Stimulated activated CD8-positive, alpha-beta memory T cell treated with anti-CD3 and anti-CD28 coated beads, Interleukin-4, amount 100 ng/mL, for 1 hour (primary cell): ENCODE measurements at places on chromosomes 6 and 20.

DNA sequence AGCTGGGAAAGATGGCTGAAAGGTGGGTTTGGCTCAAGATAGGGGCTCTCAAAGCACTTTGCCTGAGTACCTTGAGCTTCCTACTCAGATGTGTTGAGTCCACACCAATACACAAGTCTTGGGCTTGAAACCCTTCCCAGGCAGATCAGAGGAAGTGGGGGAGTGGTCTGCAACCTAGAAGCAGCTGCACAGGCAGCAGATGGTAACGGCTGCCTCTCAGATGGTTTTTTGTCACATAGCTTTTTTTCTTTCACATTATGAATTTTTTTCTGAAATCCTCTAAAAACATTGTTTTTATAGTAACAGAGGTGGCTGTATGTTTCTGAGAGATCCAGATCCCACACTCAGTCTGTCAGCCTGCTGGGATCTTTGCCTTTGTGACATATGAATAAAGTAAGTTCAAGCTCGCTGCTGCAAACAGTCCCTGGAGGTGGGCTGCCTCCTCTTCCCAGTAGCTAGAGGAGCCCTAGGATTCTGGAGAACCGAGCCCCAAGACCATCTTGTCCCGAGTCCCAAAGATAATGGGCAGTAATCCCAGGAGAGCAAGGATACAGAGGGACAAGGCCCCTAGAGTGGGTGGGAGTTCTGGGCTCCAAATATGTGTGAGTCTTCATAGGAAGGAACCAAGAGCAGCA, 97.1 kb upstream of the TOP1 start:
- no peak for DNase-seq

- no peak for DNase-seq
Observed at GRCh38 chr6:142172758-142173157, 25.7 kb downstream of the VTA1 start.

DNA sequence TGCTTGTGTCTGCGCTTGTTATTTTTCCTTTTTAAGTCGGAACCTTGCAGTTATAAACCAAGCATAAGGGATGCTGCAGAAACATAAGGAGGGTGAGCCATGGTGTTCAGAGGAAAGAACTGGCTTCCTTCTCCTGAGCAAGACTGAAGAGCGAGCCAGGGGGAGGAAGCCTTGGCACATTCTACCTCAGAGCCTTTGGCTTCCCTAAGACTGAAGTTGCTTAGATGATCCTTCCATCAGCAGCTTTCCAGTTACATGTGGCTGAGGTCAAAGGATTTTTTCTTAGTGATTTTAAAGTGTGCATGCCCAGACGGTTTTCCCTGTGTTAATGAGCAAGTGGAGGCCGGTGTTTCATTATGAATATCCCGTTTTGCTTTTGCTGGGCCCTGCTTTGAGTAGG, 363.8 kb downstream of the DOK5 start:
- DNase-seq, result no peak

DNA sequence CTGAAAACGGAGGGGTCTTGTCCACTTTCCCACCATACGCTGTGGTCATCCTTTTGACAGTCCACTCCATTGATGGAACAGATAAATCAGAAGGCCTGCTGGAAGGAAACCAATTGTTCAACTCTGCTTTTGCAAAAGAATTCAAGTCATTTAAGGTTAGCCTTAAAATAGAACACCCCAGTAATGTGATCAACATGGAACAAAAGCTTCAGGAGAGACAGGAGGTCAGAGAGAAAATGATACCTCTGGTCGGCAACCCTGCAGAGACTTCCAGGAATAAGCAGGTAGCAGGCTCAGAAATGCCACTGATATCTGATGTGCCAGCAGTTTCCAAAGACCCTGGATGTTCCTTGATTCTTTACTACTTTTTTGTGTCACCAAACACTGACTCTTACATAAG, 39.6 kb upstream of the SHLD1 start:
- DNase-seq, result no peak

DNA sequence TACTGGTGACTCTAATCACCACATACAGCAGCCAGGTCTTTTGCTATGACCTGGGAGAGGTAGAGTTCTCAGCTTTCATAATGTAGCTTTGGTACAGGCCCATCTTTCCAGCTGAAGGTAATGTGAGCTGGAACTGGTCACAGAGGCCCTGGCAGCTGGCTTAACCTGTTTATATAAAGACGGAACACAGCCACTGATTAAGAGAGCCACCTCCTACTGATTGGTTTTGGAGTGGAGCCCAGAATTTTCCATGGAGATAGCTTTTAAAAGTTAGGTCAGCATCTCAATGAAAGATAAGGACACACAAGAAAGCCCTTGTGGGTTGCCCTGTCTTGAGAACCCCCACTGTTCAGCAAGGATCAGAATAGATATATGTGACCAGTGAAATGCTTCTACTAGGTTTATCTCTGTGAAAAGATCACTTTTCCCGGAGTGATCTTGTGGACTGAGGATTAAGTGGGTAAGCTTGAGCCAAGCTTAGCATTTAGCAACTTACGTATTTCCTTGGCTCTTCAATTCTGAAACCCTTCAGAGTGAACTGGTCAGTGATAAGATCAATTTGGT, 213.7 kb upstream of the CITED2 start:
- DNase-seq, result no peak

DNA sequence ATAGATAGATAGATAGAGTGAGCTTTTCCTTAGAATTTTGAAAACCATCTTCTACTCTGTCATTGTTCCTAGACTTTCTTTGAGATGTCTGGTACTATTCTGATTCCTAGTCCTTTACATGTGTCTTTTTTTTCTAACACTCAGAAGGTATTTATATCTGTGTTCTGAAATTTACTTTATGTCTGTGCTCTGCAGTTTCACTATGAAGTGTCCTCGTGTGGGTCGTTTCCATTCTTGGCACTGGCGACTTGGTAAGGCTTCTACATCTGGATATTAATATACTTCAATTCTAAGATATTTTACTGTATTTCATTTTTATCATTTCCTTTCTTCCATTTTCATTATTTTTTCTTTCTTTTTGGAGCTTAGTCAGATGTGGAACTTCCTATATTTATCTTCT, 87.0 kb downstream of the FHL5 start:
- DNase-seq, result no peak

DNA sequence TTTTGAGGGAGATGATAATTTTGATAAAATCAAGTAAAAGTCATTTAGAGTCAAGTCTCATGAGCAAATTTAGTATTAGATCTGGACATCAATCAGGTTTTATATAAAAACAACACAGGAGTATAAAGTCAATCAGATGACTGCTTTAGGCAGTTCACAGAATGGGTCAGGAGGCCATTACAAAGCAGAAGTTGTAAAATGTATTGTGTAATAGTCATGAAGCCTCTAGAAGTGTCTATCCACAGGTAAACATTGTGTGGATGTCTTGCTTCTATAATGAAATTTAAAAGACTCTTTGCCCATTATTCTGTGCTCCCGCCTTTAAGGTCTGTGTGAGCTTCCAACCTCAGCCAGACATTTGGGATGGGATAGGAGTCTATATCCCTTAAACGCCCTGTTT, 28.8 kb downstream of the MAP7 start:
- no peak for DNase-seq

- DNase-seq, result no peak
Observed at GRCh38 chr6:40806256-40806864, 219.2 kb upstream of the LRFN2 start.

GRCh38 chr6:90656325-90656724, 69.5 kb upstream of the MAP3K7 start:
- no peak for DNase-seq

DNA sequence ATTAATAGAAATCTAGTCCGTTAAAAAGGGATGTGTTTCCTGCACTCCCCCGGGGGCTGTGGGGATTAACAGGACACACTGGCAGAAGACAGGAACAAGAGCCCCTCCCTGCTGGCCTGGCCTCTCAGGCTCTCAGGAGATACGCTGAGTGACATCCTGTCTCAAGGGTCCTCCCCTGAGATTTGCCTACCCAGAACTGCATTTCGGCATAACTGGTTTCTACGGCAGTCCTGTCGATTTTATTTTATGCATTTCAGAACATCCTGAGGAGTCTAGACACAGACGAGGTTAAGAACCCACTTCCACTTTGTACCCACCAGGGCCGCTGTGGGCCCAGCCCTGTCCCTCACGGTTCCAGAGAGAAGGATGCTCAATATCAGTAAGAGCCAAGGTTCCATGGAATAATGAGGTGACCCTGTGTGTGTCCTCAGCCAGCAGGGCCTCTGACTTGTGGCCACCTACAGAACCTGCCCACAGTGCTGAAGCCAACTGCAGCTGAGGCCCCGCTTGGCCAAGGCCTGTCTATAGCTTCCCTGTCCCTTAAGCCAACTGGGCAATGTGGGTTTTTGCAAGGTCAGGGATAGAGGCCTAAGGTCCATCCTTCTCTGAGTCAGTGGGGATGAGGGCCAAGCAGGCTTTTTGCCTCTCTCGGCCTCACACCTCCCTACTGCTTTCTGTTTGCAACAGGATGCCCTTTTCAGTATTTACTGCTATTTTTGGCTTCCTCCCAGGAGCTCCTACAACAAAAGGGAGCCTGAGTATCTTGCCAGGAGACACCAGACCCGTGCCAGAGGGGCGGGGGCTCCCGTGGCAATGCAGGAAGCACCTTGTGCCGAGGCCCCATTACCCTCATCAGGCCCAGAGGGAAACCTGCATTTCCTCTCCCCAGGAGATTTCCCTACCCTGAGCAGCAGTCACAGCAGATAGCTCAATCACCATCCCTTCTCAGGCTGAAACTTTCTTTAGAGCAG, 14.7 kb downstream of the UQCC2 start:
- DNase-seq, result no peak

- DNase-seq, result no peak
Observed at GRCh38 chr20:3483784-3484183, 13.0 kb downstream of the ATRN start.

GRCh38 chr6:11718463-11718862, 60.1 kb downstream of the ADTRP start:
- DNase-seq, result no peak

DNA sequence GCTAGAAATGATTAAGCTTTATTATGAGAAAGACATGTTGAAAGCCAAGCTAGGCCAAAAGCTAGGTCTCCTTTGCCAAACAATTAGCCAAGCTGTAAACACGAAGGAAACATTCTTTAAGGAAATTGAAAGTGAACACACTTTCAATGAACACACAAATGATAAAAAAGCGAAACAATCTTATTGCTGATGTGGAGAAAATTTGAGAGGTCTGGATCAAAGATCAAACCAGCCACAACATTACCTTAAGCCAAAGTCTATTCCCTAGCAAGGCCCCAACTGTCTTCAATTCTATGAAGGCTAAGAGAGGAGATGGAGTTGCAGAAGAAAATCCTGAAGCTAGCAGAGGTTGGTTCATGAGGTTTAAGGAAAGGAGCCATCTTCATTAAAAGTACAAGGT, 40.2 kb upstream of the DEFB112 start:
- no peak for DNase-seq

GRCh38 chr6:166318649-166319600, 10.7 kb upstream of the PRR18 start:
- no peak for DNase-seq

DNA sequence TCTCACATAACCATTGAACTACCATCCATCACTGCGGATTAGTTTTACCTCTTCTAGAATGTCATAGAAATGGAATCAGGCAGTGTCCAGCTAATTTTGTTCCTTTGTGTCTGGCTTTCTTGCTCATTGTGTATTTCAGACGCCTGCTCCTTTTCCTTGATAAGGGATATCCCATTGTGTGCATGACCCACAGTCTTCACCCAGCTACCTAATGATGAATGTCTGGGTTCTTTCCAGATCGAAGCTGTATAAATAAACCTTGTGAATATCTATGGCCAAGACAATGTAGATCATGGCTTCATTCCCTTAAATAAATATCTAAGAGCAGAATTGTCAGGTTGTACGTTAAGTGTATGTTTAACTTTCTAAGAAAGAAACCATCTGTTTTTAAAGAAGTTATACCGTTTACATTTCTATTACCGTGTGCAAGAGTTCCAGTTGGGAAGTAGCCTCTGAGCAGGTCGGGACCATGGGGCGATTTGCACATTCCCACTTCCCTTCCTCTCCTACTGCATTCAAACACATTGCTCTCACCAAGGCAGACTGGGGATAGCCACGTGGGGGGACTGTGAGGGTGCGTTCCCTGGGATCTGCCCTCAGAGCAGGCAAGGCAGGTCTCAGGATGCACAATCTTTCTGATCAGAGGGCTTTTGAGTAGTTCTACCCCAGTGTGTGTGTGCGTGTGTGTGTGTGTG, 13.1 kb downstream of the CD93 start:
- DNase-seq, result no peak
